Hematopoietic multipotent progenitor cell treated with erythropoietin and hydrocortisone succinate and interleukin-3 and kit ligand, for 17 days (in vitro differentiated cells): ENCODE measurements at places on chromosomes 1 and 21.

- no peak for DNase-seq
Observed at GRCh38 chr1:243740255-243740999, 109.6 kb downstream of the AKT3 start.

- DNase-seq: no peak
Observed at GRCh38 chr1:84704872-84705417, 14.7 kb upstream of the SSX2IP start.

DNA sequence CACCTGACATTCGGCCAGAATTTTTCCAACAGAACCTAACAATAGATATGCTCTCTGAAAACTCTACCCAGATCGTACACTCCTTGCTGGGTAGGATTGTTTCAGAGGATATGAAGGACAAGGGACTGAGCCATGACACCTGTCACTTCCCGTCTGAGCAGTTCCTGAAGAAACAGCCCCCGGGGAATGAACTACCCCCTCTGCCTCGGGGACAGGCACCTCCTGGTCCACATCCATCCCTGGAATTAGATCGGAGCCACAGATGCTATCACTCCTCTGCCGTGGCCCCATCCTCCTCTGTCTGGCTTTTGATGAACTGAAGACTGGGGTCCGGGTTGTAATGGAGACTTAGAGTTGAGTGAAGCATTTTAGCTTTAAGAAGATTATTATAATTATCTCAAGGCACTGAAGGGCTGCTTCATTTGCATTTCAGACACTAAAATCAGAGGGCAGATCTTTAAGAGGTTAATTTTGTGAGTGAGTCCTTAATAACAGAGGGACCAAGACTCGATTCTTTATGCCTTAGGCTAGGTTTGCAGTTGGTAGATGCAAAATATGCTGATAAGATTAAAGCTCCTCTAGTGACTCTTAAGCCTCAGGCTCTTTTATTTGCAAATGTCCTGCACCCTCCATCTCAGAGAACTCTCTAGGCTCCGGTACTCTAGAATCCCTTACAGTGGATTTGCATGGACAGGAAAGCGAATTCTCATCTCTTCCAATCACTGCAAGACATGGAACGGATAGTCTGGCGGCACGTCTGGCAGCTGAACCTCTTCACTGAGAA lies 333.8 kb downstream of the KIF26B start:
- DNase-seq: no peak

- DNase-seq: no peak
Observed at GRCh38 chr1:91895832-91896556, 10.0 kb upstream of the TGFBR3 start.

DNA sequence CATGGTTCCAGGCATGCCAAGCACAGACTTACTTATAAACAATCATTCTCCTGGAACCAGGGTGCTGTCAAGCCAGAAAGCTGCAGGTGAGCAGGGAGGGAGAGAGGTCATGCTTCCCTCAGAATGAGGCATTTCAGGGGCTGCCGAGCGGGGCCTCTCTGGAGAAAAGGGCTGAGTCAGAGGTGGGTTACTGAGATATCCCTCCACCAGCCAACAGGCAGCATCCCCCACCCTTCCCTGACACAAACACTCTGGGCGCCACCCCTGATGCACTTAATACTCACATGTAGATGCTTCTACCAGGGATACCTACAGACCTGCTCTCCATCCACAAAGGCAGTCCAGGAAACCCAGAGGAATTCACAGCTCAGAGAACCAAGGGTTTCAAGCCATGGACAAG lies 13.1 kb downstream of the STK40 start:
- peak; percentile 50 for DNase-seq

DNA sequence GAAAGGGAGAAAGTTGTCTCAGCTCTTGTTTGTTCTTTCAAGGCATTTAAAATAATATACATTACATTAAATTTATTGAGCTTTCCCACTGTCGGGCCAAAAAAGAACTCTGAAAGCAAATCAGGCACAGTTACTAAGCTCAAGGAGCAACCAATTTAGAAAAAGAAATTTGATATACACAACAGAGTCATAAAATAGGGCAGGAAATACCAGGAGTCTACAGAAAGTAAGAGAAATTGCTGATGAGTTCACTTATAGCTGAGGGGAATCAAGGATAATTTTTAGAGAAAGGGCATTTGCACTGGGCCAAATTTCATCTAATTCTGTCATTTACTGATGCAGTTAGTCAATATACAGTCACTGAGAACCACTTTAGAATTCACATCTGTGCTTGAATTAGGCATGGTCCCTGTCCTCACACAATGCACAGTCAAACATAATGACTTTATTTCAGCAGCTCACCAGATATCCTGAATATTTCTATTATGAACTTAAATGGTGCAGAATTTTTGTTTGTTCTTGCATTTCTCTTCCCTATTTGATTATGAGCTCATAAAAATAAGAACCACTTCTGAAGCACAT lies 249.6 kb upstream of the BEND5 start:
- DNase-seq: no peak

GRCh38 chr1:4638345-4638729 lies 16.1 kb upstream of the AJAP1 start:
- DNase-seq: no peak

DNA sequence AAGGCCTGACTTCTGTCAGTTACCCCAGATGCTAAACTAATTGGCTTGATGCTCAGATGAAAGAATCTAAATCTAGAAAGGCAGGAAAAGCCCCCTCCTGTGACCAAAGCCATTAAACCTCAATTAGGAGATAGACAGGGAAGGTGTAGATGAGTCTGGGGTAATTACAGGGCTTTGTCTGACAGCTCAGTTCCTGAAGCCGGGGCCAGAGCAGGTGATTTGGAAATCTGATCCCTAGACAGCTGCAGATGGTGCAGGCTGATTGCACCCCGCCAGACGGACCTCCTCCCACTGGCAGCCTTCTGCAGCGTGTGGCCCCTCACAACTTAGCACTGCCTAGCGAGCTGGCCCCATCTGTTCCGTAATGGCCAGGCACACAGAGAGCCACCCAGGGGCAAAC lies 395.1 kb downstream of the HLX start:
- DNase-seq: no peak

DNA sequence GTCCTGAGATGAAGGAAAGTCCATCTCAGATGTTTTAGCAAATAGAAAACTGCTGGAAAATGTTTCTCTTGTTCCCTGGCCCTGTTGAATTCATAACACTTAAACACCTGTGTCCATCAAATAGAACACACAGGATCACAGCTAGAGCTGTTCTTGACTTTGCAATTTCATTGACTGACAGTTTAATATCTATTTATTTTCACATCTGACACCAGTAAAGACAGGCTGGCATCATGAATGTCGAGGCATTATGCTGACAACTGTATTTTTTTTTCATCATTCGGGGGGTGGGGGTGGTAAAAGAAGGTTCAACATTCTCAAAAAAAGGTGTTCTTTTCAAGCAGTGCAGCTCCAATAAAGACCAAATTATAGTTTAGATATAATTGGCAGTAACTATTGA lies 591.2 kb upstream of the PTBP2 start:
- no peak for DNase-seq

DNA sequence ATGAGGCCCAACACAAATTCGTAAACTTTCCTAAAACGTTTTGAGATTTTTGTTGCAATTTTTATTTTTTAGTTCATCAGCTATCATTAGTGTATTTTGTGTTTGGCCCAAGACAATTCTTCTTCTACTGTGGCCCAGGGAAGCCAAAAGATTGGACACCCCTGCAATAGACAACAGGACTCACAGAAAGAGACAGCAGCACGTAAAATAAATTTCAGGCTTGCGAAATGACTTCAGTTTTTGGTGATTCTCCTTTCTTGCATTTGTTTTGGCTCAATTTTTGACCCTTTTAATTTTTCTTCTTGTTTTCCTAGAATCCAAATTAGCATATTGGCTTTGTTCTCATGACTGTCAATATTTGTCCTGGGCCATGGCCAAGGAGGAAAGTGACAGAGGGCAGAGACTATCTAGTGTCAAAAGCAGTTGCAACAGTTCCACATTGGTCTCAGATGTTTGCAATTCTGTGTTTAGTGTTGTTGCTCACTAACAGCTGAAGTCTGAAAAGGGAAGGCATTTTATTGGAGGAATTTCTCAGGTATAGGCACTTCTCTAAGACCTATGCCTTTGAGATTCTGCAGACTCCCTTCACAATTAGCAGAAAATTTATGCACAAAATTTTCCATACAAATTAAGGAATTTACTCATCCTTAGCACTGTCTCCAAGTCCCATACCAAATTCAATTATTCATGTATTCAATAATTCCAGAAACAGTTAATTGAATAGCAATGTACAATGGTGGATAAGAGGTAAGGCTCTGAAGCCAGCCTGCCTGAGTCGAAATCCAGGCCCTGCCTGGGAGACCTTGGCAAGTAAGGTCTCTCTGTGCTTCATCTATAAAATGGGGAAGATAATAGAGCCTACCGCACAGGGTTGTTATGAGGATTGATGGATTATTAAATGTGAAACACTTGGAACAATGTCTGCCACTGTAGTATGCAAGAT lies 160.9 kb upstream of the IVNS1ABP start:
- no peak for DNase-seq

DNA sequence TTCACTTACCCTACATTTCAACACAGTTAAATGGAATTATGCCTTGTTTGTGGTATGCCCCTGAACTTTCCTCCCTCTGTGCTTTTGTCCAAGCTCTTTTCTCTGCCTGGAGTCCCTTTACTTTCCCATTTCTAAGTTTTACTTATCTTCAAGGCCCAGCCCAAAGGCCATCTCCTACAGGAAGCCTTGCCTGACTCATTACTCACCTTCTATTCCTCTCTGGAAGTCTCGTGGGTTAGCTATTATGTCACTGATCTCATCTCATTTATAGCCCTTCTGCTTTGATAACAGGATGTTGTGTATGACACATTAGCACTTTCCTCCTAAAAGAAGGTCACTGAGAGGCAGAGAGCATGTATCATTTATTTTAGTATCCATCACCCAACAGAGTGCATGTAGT lies 78.8 kb upstream of the CD1D start:
- no peak for DNase-seq

GRCh38 chr1:219171192-219171935 lies 2.3 kb upstream of the LYPLAL1 start:
- DNase-seq: no peak

- peak; percentile 97 for DNase-seq
Observed at GRCh38 chr1:30718636-30719405, 4.6 kb downstream of the MATN1 start.

GRCh38 chr1:228794173-228794572 lies 58.9 kb downstream of the RHOU start:
- no peak for DNase-seq

DNA sequence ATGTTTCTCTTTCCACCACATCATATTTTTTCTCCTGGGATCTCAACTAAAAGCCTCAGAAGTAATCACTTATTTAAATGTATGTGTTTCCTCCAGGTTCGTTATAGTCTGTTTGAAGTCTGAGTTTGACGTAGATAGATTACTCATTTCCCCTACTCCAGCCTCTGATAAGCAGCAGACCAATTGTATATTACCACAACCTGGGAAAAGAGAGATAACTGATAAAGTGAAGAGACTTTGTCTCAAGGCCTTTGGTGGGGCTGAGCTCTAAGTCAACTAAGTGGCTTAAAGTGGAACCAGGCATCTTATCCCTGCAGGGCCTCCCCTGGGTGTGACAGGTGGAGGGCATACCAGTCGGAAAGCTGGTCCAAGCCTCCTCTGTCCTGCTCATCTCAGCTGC lies 34.9 kb upstream of the CACNA1E start:
- no peak for DNase-seq

DNA sequence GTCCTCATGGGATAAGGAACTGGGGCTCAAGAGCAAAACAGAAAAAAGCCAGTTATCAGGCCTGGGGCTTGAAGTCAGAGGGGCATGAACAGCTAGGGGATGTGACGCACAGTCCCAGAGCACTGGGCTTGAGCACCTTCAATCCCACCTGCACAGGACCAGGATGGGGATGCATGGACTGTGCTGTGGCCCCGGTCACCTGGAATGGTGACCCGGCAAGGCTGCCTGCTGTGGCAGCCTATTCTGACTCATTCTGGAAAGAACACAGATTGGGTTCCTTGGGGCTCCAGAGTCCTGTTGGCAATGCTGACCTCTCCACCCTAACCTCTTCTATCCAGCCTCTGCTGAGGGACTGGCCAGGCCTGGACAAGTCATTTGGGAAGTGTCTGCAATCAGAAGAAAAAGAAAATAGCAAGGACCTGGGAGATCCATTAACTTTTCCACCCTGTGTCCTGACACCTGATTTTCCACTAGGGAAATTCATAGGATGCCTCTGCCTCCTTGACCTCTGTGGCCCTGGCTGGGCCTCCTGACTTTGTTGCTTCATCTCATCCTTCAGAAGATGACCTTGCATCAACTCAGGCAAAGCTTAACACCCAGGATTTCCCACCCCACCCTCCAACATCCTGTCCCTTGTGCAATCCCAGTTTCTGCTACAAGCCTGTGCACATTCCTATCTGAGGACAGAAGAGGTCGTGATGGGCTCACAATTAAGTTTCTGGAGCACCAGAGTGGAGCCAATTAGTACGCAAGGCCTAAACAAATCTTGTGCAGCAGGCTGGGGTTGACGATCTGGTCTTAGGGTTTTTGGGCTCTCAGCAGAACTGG lies 17.9 kb upstream of the FMOD start:
- no peak for DNase-seq

DNA sequence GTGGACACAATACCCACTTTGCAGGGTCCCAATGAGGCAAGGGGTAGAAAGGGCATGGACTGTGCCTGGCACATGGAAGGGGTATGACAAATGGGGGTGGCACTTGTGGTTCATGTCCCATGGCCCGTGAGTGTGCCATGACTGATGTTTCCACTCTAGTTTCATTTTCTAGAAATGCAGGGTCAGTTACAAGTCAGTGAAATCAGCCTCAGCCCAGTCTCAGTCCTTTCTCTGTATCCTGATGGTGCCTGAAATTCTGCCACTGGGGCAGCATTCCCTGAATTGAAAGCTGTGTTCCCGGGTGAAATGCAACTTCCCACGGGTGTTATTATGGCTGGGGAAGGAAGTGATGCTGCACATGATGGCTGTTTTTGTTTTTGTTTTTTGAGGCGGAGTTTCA lies 110.8 kb upstream of the ZBTB40 start:
- DNase-seq: no peak

DNA sequence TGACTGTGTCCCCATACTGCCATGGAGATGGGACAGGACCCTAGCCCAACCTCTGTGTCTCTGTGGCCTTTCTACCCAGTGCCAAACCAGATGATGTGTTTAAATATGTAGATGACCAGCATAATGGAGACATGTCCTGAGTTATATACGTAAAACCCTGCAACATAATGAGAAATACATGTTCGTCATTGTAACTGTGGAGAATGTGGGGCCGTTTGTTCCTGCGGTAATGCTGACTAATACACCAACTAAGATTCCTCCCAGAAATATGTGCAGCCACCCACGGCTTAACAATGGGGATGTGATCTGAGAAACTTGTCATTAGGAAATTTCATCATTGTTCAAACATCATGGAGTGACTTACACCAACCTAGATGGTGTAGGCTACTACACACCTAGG lies 71.7 kb upstream of the SIM2 start:
- DNase-seq: no peak

- DNase-seq: no peak
Observed at GRCh38 chr1:76281306-76281705, 206.8 kb downstream of the ST6GALNAC3 start.

GRCh38 chr1:11592752-11593151 lies 61.5 kb downstream of the FBXO2 start:
- DNase-seq: no peak

GRCh38 chr1:92695104-92695503 lies 89.8 kb downstream of the EVI5 start:
- DNase-seq: no peak

- DNase-seq: no peak
Observed at GRCh38 chr1:74430342-74430934, 82.0 kb downstream of the LRRC53 start.
